ENCODE measurements at places on chromosomes 13 and 19. TPM values are rescaled to one million over a fixed set of nuclear protein-coding genes. Genes with fewer than 3 reads are reported as not detected.

DNA sequence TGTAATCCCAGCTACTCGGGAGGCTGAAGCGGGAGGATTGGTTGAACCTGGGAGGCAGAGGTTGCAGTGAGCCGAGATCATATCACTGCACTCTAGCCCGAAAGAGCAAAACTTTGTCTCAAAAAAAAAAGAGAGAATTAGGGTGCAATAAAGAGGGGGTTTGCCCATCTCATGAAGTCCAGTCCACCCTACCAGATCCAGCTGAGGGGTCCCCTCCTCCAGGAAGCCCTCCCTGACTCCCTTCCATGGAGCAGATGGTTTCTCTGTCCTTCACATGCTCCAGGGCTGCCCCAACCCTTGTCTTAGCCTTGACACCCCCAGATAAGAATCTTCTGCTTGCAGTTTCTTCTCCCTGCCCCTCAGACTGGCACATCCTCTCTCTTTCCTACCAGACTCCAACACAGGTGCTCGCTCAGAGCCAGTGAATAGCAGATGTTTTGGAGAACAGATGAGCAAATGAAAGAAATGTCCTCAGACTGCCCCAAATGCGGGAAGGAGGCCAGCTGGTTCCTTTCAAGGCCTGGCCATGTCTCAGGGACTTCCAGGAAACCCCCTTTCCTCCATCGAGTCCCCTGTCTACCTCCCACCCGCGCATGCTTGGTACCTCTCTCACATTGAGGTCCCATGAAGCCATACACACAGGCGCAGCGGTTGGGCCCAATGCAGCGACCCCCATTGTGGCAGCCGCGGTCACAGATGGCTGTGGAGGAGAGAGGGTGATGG lies 5.0 kb downstream of the FBN3 start:
- DNase-seq: no peak

- DNase-seq: no peak
Measured at GRCh38 chr19:13887018-13887436, 10.1 kb downstream of the NANOS3 start.

IGFLR1 gene
- polyA plus RNA-seq: 3.8 TPM

CABP5 gene
- not detected for polyA plus RNA-seq

DNA sequence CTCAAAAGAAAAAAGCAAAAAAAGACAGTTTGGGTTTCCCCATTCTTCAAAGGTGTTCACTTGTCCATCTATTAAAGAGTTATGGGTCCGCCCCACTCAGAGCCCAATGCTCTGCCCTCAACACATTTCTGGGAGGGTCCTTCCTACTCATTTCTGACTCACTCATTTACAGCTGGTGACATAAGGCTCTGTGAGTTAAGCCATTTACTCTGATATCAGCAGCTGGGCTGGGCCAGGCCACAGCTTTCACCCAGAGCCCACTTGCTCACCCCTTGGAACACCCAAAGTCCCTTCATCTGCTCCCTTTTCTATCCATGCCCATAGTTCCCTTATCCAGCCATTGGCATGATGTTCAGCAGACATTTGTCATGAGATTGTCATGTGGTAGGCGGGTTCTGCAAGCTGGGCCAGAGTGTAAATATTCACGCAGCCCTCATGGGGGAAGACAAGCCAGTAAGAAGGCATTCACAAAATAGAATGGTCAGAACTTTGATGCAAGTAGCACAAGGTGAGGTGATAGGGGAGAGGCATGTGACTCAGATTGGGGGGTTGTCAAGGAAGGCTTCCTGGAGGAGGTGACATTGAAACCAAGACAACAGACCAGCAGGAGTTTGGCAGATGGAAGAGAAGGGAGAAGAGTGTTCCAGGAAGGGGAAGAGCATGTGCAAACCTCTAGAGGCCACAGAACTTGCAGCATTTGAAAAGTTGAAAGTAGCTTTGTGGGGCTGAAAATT lies 5.9 kb downstream of the MAST1 start:
- no peak for DNase-seq

DNA sequence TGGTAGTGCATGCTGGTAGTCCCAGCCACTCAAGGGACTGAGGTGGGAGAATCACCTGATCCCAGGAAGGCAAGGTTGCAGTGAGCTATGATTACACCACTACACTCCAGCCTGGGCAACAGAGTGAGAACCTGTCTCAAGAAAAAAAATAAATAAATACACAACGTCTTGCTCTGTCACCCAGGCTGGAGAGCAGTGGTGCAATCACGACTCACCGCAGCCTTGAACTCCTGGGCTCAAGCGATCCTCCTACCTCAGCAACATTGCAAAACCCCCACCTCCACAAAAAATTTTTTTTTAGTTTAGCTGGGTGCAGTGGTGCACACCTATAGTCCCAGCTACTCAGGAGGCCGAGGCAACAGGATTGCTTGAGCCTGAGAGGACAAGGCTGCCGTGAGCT lies 8.8 kb downstream of the TPM4 start:
- DNase-seq: no peak

ZNF296 gene
- polyA plus RNA-seq: 6.6 TPM

Measured in large intestine (tissue), 12 donors.